CD4-positive, alpha-beta T cell treated with Interleukin-10 for 1 hour (primary cell): ENCODE measurements at places on chromosomes 6 and 20.

GRCh38 chr20:48875233-48875913 lies 46.1 kb upstream of the ARFGEF2 start:
- no peak for DNase-seq

DNA sequence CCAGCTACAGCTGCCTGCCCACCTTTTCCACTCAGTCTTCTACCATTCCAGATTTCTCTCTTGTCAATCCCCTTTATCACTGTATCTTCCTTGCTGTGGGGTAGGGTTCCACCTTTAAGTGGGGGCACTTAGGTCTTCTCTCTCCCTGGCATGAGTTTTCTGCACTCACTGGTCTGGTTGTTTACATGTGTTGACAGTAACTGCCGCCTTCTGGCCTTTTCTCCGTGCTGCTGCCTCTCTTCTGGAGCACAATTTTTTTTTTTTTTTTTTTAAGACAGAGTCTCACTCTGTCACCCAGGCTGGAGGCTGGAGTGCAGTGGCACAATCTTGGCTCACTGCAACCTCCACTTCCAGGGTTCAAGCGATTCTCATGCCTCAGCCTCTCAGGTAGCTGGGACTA lies 12.0 kb downstream of the RNF114 start:
- no peak for DNase-seq

GRCh38 chr6:34360556-34360955 lies 31.9 kb downstream of the NUDT3 start:
- no peak for DNase-seq

GRCh38 chr6:70685494-70686180 lies 18.0 kb downstream of the SMAP1 start:
- DNase-seq: no peak

GRCh38 chr20:49029203-49029602 lies 16.9 kb upstream of the CSE1L start:
- no peak for DNase-seq

- no peak for DNase-seq
These were observed 40.4 kb downstream of the GNAS-AS1 start for GRCh38 chr20:58810116-58810878.

DNA sequence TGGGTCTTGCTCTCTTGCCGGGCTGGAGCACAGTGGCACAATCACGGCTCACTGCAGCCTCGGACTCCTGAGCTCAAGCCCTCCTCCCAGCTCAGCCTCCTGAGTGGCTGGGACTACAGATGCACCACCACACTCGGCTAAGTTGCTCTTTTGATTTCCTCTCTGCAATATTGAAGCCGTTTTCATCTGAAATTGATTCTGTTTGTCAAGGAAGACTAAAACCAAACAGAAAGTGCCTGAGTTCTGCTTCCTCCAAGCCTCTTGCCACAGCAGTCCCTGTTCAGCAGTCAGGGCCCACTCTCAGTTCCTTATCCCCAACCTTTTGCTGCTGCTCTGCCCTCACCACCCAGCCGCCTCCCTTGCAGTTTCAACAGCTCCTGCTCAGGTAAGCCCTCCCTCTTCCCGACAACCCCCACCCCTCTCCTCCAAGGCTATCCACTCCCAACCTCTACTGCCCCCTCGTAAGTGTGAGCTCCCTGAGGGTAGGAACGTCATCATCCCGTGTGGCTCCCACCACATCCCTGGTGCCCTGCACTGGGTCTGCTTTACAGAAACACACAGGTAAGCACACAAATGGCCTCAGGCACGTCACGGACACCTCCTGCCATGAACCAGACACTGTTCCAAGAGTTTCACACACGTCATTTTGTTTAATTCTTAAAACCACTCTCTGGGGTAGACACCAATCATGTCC lies 70.7 kb upstream of the TAB2 start:
- no peak for DNase-seq

GRCh38 chr6:53065266-53066076 lies at the start of gene FBXO9:
Gene FBXO9 (plus strand): TSS chr6:53065404. CDS start chr6:53065790, 386 bp downstream.
- DNase-seq: peak; percentile 82
